Suprapubic skin (tissue), 4 donors: ENCODE measurements at places on chromosomes 12 and 14.

DNA sequence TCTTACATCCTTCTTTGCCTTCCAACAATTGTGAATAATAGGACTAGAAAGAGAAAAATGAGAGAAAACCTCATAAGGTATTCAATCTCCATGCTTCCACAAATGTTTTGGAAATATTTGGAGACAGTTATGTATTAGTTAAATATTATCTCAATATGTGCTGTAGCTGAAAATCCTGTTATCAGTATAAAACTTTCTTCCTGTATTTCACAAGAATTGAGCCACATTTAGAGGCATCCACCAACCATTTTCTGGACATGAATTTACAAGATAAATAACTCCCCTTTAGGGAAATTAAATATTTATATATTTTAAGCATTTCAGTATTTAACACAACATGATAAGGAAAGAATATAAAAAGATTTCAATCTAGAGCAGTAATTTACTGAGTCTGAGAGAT is 200.3 kb downstream of the GPHN start:
- DNase-seq = no peak

DNA sequence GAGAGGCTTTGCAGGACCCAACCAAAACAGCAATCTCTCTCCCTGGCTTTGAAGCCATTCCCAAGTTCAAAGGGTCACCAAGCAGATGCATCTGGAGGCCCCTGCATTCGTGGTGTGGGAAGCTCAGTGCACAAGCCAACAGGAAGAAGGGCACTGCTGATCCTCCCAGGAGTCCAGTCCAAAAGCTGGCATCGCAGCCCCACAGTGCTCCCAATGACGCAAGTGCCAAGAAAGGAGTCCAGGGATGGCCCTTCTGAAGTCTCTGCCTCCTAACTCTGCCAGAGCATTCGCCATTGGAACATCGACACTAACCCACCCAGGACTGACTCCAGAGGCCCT is 25.1 kb downstream of the PXN start:
- DNase-seq = no peak

- DNase-seq = no peak
Observed at GRCh38 chr12:2029851-2030250, 22.9 kb upstream of the CACNA1C start.

- DNase-seq = no peak
Observed at GRCh38 chr12:53781228-53781801, 29.5 kb upstream of the CISTR start.

DNA sequence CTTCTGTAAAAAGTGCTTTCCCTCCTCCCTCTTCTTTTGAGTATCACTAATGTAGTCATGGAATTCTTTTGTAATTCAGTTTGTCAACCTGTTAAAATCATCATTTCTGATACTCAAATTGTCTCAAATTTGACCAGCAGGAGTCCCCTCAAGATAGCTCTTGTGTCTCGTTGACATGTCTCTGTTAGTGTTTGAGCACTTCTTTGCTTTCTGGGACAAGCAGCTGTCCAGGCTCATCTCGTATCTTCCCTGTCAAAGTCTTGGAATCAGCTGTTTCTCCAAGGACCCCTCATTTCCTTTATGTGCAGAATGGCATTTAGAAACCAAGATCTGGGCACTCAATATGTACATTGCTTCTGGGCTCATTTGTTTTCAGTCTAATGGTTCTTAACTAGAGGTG is 10.7 kb downstream of the CIPC start:
- no peak for DNase-seq

DNA sequence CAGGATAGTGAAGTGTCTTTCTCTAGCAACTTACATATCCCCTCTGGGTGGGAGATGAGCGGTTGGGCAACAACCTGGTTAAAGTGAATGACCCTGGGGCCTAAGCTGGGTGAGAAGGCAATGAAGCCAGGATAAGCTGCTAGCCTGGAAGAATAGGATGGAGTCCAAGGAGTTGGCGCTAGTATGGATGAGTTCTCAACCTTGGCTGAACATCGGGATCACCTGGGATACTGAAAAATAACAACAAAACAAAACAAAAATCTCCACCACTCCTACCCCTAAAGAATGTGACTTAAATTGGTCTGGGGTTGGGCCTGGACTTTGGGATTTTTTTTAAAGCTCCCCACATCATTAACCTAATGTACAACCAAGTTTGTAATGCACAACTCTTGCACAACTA is 4.8 kb upstream of the RPS6KA5 start:
- DNase-seq = no peak

DNA sequence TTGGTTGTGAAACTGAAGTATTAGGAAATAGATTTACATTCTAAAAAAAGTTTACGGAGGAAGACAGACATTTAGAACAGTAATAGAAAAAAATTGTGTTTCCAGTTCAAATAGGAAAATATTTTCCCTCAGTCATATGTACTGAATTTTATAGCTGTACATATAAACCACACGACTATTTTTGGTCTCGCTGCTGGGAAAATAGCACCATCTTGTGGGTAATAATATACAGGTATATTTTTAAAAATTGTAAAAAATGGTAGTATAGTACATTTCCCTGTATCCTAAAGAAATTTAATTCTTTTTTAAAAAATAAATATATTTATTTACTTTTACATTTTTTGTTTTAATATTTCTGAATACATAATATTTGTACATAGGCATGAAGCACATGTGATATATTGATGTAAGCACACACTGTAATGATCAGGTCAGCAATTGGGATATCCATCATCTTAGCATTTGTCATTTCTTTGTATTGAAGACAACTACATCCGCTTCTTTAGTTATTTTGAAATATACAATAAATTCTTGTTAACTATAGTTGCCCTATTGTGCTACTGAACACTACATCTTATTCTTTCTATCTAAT is 168.6 kb downstream of the ALX1 start:
- DNase-seq = no peak

DNA sequence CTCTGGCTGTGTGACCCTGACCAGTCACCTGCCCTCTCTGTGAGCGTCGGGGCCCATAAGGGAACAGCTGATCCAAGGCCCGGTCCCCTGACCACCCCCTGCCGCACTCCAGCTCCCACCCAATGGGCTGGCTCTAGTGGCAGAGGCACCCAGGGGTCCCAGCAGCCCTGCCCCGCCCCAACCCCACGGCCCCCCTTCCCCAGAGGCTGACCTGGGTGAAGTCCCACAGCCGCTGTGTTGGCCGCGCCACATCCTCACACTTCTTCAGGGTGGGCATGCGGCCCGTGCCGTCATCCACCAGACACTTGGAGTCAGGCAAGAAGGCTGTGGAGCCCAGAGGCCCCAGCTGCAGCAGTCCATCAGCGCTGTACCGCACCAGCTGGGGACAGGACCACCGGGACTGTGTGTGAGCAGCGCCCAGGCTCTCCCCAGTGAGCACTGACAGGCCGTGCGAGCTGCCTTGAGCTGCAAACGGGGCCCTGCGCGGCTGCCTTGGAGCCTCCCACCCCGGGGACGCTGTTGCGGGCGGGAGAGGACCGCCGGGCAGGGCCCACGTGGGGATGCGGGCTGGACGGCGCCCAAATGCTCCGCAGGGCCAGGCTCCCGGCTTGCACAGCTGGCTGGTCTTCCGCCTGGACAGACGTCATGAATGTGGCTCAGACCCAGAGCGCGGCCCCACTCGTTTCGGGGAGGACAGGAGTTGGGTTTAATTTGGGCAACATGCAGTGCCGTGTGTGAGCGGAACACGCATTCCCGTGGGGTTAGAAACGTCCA is 53.5 kb downstream of the NOC4L start:
- DNase-seq = no peak

DNA sequence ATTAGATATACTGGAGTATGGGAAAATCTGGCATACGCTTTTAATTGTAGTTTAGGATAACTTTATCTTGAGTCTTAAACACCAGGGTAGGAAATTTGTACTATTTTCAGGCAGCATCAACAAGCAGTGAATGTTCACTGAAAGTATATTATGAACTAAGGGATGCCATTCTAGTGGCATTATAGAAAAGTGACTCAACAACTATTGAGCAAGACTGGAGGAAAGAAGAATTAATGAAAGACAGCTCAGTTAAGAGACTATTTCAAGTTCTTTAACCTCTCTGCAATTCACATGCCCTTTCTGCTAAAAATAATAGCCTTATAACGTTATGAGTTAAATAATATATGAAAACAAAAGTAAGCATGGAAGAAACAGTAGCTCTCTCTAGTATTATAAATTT is 343.1 kb downstream of the FSCB start:
- no peak for DNase-seq

DNA sequence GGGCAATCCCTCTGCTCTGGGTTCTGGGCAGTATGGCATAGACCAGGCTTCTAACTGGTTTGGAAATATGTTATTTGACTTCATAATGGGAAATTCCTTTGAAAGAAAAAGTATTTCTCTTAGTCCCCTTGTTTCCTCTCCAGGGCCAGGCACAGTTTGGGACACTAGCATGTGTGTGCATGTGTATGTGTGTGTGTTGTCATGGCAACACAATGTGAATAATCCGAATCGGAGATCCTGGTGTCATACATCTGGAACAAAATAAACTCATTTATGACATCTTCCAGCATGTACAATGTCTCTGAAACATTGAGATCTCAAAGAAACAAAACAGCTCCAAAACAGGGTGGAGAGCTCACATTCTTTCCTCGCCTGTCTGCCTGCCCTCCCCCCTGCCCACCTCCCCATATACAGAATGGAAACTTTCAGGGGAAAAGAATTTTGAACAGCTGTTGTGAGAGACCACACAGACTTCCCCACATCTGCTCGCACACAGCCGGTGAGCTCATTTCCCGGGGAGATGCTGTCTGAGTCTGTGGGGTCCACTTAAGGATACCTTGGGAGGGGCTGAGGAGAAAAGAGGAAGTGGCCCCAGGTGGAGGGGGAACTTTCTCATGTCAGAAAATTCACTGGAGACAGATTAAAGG is 55.5 kb upstream of the PARP11 start:
- no peak for DNase-seq

DNA sequence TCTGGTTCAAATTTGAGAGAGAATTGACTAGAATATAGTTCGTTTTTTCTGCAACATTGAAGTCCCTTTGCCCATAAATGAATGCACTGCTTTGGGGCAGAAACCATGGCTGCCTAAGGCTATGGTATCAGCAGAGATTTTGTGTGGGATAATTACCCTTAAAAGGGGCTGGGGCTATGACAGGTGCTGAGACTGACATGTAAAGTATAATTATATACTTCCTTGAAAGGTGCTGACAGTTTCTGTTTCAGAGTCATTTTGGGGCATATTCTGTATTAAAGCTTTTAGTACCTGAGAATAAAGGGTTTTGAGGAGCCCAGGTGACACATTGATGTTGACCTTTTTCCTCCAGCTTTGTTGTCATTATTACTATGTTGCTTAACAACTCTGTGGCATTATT is 150.3 kb upstream of the PTPRQ start:
- DNase-seq = no peak

DNA sequence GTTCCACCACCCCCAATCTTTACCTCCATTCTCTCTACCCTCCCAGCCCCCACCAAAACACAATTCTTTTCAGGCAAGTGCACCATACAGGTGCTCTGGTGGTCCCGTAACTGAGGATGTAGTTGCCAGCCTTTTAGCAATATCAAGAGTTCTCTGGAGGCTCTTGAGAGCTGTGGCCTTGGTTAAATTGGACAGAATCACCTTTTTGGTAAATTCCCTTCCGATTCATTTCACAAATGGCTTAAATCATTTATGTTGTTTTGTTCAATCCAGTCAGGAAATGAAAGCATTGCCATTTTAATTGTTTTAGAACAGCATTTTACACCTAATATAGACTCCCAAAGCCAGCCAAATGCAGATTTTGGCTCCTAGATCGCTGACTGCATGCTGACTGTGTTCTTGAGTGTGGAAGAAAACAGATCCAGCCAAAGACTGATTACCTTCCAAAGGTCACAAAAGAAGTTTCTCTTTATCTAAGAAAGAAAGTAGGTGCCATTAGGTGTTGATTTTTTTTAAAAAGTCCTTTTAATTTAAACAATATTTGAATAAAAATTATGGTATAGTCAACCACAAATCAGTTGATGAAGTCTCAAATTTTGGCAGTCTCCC is 25.6 kb downstream of the CRADD start:
- no peak for DNase-seq

DNA sequence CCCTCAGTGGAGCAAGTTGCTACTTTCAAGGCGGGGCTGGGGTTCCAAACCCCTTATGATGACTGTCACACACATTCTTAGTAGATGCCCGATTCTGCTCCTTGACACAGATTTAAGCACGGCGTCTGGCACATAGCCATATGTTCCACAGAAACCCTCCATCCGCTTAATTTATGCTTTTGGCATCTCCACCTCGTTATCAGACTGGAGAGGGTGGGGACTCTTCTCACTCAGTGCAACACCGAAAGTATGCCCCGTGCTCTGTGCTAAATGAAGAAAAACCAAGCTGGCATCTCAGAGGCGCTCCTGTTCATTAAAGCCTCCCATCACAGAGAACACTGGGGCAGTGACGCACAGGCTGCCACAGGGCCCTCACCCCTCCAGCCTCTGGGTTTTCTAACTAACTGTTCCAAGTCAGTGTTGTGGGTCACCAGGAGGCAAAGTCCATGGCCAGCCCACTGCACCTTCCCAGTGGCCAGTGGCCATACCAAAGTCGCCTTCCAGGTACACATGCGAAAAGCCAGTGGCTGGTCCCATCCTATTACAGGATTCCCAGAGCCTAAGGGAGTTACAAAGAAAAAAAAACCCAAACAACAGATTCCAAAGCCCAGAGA is 27.3 kb downstream of the CCDC88C start:
- DNase-seq = no peak

GRCh38 chr14:39395555-39396254 is 36.5 kb downstream of the FBXO33 start:
- no peak for DNase-seq

DNA sequence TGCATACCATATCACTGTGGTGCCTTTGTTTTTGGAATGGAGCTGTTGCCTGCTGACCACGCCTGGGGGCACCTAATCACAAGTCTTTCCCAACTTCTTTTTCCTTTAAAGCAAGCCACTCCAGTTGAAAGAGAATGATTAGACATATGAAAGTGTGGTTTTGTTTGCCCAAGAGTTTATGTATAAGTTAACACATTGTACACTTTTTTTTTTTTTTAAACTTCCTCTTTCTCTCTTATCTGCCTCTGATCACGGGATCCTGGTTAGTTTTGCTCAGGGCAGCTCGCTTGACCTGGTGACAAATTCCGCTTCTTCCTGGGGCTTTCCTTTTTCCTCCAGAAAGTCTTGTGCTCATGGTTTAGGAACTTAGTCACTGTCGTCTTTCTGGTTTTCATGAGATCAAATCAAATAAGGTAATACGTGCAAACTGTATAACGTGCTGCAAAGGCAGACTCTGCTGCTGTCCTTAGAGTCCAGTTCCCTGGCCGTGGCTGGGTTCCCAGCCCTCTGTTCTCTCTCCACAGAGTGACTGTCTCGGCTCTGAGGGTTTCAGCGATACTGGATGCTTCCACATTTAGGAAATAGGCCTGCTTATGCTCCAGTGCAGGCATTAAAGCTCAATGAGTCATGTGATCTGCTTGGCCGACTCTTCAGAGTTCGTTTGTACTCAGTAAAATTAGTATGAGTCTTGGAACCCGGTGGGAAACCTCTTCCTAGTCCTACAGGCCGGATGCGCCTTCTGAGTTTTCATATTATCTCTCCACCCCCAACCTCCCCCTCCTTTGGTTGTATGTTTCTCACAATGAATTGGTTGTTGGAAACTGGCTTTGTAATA is 15.2 kb downstream of the RASSF3 start:
- no peak for DNase-seq
